NCI-H2081 treated with DMSO at 0.1 percent for 48 hours (cell line): ENCODE measurements at places on chromosomes 4 and X.

DNA sequence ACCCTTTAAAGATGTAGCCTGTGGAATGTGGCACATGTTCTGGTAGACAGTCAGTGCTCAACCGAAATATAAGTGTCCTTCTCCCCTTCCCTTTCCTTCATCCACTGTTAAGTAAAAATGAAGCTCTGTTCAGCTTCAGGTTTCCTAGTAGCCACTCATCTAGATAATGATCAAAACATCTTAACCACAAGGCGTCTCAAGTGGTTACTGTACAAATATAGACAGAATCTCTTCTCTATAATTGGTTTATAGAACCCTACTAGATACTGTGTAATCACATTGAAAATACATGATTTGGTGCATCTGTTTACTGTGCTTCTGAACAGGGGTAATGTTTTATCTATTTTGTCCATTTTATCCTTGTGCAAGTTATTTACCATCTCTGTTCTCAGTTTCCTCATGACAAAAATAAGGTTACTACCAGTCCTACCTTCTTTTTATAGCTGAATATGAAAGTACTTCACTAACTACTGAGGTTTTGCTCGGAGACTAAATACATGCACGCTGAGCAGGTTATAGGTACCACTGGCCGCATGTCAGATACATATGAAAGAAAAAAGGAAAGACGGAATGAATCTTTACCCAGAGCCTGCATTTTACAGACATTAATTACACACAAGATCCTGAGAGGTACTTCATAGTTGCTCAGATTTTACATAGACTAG lies 20.3 kb upstream of the SLC25A4 start:
- no peak for DNase-seq

- DNase-seq: no peak
Observed at GRCh38 chrX:40130207-40130606, 32.4 kb upstream of the BCOR start.

DNA sequence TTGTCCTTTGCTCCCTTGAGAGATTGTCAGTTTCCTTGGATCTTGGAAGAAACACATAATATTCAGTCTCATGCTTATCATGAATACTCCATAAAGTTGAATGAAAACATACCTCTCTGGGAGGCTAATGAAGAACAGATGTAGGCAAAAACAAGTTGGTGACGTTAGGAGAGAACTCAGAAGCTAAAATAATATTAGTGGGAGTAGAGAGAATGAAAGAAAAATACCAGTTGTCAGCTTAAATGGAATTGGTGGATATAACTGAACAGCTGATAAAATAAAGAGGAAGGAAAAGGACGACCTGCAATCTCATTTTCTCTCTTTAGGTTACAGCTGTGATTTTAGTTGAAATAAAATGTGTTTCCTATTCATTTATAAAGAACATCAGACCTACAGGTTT lies 124.8 kb downstream of the SNCA start:
- DNase-seq: no peak

GRCh38 chr4:48369248-48369647 lies 27.9 kb downstream of the SLAIN2 start:
- no peak for DNase-seq

- no peak for DNase-seq
Observed at GRCh38 chr4:107319386-107319785, 283.3 kb upstream of the DKK2 start.

DNA sequence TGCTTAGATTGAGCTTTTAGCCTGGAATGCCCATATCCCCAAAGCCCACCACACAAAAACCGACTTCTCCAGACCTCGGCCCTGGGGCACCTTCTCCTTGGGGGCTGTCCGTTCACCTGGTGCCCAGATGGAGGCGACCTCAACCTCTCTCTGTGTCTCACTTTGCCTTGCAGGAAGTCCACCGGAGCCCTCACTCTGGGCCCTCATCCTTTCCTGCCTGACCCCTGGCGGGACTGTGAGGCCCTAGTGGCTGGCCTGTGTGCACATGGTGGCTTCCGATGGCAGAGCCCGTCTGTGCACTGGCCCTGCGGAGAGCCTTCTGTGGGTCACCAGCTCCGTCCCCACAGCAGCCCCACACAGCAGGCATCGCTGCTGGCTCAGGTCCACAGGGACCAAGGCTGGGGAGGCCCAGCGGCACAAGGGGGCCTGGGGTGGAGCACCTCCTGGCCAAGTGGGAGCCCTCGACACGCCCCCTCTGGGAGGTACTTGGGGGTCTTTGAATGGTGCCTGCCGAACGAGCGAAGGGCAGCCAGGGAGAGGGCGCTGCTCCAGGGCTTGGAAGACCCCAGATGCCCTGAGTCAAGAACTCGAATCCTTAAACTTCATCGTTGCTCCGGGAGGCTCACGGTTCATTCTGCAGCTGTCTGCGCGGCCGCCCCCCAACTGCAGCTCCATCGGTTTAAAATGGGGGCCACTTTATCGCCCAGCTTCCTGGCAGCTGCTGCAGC lies 97.2 kb upstream of the ADRA2C start:
- no peak for DNase-seq

DNA sequence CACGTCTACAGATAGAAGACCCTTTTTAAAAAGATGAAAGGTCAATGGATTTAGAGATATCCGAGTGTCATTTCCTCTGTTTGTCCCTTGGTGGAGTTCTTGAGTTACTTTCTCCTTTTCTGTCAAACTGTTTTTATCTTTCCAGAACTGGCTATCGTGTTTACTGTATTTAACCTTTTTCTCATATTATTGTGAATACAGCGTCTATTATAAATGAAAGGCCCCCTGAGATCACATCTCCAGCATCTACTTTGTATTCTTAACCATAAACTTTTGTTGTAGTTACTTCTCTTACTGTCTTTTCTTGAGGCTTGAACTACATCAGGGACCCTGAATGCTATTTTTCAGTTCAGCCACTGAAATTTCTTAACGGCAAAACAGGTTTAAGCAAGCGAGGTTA lies 4.0 kb upstream of the PCDH7 start:
- DNase-seq: no peak

- no peak for DNase-seq
Observed at GRCh38 chr4:6076391-6076790, 58.2 kb upstream of the C4orf50 start.

DNA sequence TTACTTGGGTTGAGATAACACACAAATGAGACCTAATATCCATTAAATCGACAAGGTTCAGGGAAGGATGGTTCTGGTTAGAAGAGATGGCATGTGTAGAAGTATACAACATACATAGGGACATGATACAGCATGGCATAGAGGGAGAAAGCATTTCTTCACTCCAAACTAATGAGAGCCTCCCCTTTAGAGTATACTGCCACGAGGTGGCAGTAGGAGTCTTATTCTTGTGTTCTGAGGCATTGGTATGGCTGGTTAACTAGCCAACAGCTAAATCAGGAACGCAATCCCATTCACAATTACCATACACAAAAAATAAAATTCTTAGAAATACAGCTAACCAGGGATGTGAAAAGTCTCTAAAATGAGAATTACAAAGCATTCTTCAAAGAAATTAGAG lies 29.1 kb upstream of the TRO start:
- peak; percentile 2 for DNase-seq

DNA sequence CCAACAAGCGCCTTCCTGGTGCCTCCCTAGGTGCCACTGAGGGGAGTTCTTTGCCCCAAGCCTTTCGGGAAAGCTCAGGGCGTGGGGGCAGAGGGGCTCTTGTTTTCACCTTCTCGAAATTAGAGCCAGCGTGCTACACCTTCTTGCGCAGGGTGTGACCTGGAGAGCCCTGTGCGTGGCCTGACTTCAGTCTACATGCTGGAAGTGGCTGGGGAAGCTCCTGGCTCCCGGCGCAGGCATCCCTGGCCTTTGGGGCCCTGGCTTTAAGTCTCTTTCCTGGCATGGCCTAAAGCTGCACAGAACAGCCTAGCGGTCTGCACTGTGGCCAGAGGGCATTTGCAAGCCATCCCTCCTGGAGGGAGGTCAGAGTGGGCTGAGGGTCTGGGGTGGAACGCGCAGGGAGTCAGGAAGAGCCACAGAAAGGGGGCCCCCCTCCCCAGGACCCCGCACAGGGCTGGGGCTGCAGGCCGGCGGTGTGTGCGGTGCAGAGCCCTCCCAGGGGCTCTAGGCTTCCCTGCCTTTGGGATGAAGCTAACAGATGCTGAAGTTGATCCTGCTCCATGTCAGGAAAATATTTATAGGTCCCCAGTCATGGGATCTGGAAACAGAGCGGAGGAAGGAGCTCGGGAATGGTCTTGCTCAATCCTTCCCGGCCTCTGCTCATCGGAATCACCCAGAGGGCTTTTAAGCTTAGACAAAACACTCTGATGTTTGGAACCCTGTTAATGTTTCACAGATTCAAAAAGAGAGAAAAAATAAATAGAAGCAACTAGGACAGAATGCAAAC lies 781 bp upstream of the SPON2 start:
- DNase-seq: no peak
